ENCODE measurements at places on chromosomes 7 and 10.

- peak; percentile 78 for DNase-seq
Observed at GRCh38 chr7:95478272-95479037, 7.3 kb upstream of the ASB4 start.

- no peak for DNase-seq
Observed at GRCh38 chr10:99124376-99124775, 111.3 kb downstream of the HPSE2 start.

DNA sequence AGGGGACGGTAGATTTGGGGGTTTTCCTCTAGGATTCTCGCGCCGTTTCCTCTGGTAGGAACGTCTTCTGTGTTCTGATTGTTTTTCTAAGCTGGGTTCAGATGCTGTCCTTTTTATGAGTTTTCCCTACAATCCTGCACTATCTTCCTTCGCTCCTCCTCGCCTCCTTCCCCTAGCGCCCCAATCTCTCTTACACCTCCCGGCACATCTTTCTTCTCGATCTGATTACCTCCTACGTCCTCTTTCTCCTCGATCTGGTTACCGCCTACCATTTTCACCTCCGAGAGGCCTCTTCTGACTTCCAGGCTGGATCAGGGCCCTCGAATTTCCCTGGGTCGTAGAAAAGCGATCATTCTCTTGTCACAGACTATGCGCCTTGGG lies 413 bp downstream of the BUD31 start:
- DNase-seq: no peak

- DNase-seq: no peak
Observed at GRCh38 chr10:117818721-117819120, 228.0 kb downstream of the RAB11FIP2 start.

DNA sequence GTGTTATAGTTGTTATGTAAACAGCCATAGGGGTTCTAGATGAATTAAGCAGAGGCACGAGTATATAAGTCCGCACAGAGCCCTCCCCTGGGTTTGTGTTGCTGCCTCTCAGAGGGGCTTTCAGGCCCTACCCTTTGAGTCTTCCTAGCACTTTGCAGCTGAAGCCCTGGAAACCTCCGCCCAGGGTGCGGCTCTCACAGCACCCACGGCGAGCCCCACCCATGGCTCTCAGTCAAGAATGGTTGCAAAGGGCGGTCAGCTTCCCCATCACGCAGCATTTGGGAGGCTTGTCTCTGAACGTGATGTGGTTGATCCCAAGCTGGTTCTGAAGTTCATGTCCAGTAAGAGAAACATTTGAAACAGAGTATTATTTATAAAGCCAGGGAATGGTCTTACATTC lies 18.8 kb upstream of the INSIG1 start:
- no peak for DNase-seq

DNA sequence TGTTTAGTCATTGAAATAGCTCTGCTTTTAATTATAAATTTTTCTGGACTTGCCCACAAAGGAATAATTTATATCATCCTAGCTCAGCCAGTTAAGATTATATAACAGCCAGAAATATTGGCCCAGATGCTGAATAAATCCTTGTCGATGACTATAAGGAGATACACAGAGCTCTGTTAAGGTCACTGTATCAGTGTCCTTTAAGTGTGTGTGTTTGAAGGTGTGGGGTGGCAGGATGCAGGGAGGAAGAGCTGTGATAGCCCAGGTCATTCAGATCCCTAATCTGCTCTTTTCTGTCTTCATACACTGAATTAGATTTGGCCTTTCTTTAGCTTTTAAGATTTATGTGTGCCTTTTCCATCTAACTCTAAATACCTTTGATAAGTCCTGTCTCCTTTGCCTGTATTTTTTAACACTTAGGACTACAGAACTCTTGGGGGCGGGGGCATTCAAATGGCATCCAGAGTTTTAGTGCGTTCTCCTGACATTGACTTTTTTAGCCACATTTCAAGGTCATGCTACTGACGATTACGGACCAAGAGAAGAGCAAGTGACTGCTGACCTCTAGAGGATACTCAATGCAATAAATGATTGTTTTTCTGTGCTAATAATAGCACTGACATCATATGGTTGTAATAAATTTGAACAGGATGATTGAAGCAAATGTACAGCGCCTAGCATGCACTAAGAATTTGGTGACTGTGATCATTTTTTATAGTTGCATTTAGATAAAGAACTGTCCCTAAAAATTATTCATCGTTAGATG lies 172.3 kb downstream of the CACNB2 start:
- no peak for DNase-seq

DNA sequence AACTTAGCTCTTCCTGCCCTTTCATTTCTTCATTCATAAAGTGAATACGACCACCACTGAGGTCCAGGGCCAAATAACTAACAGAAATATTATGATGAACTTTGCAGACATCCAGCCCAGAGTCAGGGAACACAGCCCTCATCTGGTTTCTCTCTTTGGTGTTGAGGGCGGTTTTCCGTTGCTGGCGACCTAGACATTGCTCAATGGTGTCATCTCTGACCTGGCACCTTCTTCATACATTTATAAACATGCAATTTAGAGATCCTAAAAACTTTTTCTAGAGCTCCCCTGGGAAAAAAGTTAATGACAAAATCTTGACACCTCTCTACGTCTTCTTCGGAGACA lies 324 bp upstream of the TET1 start:
- no peak for DNase-seq

DNA sequence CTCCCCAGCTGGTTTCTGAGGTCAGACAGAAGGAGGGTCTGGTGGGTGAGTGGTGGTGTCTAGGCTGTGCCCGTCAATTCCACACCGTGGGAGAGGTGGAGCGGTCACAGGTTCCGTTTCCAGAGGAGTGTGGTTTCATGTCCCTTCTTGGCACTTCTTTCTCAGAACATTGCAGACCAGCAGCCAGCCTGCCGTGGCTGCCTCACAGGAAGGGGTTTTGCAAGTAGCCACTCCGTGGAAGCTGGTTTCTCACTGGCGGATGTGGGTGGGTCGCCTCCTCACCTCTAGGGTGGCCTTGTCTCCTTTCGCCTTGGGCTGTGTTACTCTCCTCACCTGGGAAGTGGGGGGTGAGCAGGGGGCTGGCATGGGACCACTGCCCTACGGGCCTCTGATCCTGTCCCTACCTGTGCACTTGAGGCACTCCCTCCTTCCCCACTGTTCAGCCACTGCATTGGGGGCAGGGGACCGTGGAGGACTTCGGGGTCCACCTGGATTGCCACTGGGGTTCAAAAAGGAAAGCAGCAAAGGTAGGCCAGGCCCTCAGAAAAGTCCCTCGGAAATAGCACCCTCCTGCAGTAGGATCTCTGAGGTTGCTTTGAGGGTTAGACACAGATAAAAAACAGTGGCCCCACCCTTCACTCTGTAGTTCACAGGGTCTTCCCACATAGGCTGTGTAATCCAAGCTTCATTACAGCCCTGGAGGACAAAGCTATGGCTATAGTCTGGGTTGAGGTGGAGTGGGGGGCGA lies 33.9 kb downstream of the TSPAN14 start:
- DNase-seq: no peak

DNA sequence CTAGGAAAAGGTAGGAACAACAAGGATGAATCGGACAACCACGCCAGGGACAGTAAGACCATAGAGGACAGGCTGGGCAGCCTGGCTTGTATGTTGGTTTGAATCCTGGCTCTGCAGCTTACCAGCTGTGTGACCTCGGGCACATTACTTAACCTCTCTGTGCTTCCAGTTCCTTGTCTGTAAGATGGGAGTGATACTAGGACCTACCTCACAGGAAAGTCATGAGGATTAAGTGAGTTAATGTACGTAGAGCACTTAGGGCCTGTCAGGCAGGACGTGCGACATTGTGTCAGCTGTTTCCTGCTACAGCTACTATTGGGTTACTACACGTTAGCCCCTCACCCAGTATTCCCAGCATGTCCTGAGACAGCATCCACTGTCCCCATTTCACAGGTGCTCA lies 32.1 kb downstream of the PLAC9 start:
- DNase-seq: no peak

- no peak for DNase-seq
Observed at GRCh38 chr10:1289591-1289990, 233.4 kb downstream of the WDR37 start.

- no peak for DNase-seq
Observed at GRCh38 chr10:132388891-132389432, 8.0 kb upstream of the PWWP2B start.

DNA sequence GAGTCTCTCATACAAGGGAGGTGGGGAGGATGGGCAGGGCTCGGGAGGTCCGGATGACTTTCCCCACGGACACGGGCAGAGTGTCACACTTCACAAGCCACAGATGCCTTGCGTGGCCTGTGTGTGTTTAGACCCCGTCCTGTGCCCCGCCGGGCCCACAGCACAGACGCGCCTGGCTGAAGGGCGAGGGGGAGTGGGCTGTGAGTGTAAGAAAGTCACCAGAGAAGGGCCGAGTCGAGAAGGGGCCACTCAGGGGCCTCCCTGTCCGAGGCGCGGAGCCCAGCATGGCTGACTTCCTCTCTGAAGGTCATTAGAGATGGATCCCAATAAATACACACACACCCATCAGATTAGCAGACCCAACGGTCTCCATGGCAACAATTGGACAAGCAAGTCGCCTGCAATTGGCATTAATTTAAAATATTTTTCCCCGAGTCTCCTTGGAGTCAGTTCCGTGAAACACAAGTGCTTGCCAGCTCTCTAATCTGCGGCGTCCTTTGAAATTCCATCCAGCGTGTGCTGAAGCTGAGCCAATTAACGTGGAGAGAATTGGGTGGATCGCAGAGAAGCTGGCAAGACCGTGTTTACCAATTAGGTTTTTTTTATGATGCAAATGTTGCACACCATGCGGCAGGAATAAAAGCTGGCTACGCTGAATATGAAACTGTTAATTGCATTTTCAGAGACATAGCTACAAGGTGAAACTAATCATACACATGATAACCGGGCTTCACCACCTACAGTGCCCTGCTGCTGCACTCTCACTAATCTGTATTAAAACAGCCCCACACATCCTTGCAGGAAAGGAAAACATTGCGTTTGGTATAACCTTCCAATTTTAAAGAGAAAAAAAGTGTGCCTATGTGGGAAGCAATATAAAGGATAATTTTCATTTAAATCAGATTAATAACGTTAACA lies 571.2 kb downstream of the PTPRN2 start:
- no peak for DNase-seq

DNA sequence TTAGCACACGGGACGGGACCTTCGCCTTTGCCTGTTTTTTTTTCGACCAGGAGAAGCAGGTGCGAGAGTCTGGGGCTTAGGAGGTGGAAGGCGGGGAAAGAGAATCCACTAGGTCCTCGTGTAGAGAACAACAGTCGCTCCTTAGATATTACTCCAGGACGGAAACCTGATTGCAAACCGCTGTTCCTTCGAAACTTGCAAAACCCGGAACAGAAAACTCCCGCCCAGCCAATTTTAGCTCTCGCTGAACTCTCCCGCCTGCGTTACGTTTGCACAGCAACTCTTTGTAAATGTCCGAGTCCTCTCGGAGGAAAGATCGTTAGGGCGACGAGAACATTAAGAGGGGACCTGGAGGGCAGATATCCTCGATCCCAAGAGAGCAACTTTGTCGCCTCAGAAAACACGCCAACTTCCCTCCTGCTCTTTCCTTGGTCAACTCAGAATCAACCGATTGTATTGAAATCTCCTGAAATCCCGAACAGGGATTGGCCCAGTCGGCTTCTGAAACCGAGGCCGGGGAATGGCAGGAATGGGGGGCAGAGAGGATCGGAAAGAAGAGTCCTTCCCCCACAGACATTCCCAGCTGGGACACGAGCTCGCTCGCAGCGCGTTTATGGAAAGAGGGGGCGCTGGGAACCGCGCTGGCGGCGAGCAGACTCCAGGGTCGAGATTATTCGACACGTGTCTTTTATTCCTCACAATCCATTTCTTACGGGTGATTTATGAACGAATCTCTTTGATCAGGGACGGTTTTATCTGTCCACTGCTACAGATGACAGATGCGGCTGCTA lies 9.9 kb downstream of the TWIST1 start:
- DNase-seq: no peak

- no peak for DNase-seq
Observed at GRCh38 chr10:91495402-91495801, 85.3 kb downstream of the HECTD2 start.

DNA sequence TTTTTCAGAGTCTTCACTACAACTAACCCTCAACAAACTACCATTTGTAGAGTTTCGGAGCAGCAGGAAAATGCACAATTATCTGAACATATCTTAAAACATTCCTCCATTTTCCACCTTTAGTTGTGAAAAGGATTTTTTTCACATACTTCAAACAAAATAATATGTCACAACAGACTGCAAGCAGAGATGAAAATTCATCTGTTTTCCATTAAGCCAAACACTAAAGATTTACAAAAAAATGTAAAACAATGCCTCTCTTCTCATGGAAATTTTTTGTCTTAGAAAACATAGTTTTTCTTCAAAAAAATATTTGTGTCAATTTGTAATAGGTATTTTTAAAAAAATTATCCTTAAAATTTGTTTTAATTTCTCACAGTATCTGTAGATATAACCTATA lies 98.9 kb downstream of the ARHGAP12 start:
- DNase-seq: no peak

DNA sequence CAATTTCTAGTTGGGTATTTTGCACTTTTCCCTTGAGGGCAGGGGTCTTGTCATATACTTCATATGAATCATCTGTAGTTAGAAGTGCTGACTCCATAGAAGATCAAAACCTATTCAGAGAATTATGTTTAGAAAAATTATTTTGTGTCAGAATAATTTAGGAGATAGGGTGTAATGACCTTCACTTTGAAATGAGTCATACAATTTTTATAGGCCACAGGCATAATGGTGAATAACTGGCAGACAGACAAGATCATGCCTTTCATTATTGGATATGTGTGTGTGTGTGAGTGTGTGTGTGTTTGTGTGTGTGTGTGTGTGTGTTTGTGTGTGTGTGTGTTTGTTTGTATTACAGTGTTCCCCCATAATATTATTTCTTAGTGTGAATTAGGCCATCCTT lies 523.0 kb downstream of the ANKRD7 start:
- no peak for DNase-seq

DNA sequence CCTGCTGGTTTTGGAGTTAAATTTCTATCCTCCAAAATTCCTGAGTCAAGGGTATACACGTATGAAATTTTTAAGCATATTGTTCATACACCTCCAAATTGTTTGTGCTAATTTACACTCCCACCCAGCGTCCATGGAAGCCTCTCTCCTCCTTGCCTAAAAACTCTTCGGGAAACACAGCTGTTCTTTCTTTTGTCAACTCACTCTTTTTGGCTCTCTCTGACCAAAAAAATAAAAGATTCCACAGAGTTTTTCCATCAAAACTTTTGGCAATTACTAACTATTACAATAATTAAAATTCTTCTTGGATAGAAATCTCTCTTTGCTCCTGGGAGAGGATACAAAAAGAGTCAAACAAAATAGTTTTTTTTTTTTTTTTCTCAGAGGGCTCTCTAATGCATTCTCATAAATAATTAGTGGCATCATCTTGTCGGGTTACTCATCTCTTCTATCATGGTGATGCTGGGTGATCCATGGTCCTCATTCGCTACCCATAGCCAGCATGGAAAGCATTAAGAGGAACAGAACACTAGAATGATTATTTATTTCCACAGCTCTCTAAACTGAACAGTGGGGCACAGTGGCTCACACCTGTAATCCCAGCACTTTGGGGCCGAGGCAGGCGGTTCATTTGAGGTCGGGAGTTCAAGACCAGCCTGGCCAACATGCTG lies 310.7 kb downstream of the SFMBT2 start:
- no peak for DNase-seq

Data from NCI-H1930 (cell line).